ENCODE measurements at places on chromosomes 6 and 20. TPM values are rescaled to one million over a fixed set of nuclear protein-coding genes. Genes with fewer than 3 reads are reported as not detected.

DNA sequence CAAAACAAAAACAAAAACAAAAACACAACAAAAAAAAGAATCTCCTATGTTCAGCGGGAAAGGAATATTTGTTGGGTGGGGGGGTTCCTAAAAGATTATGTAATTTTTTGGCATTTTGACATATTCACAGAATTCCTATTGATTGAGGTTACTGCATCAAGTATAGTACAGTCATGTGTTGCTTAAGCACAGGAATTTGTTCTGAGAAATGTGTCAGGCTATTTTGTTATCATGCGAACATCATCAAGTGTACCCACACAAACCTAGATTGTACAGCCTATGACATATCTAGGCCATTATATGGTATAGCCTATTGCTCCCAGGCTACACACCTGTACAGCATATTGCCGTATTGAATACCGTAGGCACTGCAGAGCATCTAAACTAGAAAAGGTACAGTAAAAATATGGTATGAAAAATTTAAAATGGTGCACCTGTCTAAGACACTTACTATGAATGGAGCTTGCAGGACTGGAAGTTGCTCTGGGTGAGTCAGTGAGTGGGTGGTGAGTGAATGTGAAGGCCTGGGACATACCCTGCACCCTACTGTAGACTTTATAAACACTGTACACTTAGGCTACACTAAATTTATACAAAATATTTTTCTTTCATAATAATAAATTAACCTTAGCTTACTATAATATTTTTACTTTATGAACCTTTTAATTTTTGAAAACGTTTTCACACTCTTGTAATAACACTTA lies 110.6 kb downstream of the CDKAL1 start:
- no peak for DNase-seq

GRCh38 chr20:40966516-40967185 lies 62.0 kb upstream of the TOP1 start:
- no peak for DNase-seq

- DNase-seq = no peak
Measured at GRCh38 chr20:6698723-6699122, 68.8 kb upstream of the BMP2 start.

GRCh38 chr6:30883685-30884520 lies at the start of gene DDR1:
DDR1 (plus strand) TSS chr6:30884519; CDS start chr6:30888730, 4,211 bp downstream.
- DNase-seq = peak; percentile 81

DNA sequence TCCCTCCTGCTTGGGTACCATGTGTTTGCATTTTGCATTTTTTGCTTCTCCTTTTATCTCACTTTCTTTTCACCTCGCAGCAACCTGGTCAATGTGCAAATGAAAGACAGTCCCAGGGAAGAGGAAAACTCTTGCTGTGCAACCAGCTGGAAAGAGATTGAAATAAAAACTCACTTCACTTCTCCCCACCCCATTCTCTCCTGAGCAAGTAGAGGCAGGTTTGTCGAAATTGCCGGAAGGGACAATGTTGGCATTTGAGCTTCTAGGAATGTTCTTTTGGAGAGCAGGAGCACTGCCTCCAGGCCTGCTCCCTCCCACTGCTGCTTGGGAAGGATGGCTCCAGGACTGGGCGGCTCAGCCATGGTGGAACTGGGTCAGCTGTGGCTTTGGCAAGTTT lies 30.6 kb downstream of the KCNG1 start:
- DNase-seq = no peak

DNA sequence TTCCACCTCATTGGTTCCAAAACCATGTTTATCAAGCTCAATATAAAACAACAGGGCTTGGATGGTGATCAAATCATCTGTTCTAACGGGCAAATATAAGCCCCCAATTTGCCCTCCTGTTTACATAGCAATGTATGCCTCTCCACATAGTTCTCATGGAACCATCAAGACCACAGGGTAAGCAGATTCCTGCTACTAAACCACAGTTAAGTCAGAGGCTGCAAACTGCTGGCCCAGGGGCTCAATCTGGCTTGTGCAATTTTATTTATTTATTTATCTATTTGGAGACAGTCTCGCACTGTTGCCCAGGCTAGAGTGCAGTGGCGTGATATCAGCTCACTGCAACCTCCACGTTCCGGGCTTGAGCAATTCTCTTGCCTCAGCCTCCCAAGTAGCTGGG lies 18.9 kb upstream of the MTHFD1L start:
- DNase-seq = no peak

GRCh38 chr6:152184917-152185574 lies 377.6 kb downstream of the ESR1 start:
- DNase-seq = no peak

DNA sequence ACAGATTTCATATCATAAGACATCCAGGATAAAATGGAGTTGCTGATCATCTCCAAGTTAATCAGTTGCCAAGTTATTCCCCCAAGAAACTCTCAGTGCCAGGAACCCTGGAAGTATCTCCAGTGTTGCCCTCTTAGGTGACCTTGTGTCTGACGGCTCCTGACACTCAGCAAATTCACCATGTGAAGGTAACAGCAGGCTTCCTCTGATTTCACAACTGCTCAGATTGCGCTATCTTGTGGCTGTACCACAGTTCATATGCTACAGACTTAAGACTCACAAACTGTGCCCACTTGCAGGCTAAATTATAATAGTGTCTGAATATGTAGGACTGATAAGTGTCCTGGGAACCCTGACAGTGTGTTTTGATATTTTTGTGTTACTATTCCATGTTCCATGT lies 186.6 kb upstream of the OPRM1 start:
- no peak for DNase-seq

DNA sequence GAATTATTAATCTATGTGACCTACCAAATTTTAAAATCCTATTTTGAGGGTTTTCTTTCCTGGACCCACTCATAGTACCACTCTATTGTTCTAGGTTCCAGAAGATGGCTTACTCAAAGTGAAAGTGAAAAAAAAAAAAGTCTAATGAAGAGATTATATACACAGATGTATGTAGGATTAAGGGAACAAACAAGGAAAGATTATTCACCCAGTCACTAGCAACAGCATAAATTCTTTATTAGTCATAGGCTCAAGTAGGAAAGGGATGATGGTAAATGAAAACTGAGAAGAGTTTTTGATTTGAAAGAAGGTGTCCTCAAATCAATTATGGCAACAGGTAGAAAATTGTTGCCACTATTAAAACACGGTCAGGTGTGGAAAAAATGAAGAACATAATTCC lies 923.7 kb downstream of the TBC1D32 start:
- no peak for DNase-seq

GRCh38 chr6:118080547-118080946 lies 173.5 kb downstream of the SLC35F1 start:
- no peak for DNase-seq

GRCh38 chr6:145309842-145310535 lies 425.3 kb downstream of the EPM2A start:
- DNase-seq = no peak

- DNase-seq = no peak
Measured at GRCh38 chr6:12504325-12504966, 212.1 kb upstream of the PHACTR1 start.

- no peak for DNase-seq
Measured at GRCh38 chr20:47929368-47930115, 144.3 kb upstream of the SULF2 start.

DNA sequence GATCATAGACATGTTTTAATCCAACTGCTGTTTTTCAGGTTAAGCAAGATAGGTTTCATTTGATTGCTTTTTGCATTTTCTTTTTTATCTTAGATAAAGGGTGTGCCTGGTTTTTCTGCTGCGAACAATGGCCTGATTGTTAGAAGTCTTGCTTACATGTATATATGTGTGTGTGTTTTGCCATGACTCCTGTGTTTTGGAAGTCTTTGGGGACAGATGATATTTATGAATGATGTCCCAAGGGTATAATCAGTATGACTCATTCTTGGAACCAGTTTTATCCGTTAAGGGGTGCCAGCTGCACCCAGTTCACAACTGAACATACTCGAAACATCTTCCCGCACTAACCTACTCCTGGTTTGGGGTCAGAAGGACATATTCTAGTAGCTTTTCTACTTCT lies 230.1 kb upstream of the SUPT3H start:
- DNase-seq = no peak

GRCh38 chr6:90637320-90637719 lies 50.4 kb upstream of the MAP3K7 start:
- DNase-seq = no peak

DNA sequence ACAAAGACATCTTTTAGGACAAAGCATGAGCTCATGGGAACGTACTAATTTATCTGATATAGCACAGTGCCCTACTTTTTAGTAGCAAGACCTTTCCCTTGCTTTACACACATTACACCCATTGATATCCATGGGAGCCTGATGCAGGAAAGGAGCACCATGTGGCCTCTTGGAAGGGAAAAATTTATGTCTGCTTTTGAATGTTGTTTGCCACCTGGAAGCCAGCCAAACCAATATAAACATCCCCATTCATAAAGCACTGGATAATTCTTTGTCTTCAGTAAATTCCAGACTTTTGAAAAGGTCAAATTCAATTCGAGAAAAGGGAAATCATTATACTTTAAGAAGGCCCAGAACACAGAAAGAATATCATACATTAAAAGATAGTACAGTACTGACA lies 152.3 kb upstream of the BEND6 start:
- DNase-seq = no peak

DNA sequence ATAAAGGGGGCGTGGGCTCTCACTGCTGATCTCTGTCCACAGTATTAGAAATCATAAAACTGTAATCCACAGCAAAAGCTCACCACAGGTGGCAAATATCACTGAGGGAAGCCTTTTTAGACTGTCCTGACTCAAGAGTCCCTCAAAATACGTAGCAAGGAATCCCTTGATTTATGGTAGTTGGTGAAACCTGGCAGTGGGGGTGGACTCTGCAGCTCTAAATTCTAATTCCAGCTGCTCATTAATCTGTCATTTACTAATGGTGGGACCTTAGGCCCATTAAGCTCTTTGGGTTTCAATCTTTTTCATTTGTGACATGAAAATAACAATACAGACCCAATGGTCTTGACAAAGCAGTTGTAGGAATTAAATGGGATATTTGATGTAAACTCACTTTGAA lies 32.3 kb downstream of the GMDS start:
- no peak for DNase-seq

GRCh38 chr20:34232494-34233087 lies 8.6 kb upstream of the ASIP start:
- no peak for DNase-seq

DNA sequence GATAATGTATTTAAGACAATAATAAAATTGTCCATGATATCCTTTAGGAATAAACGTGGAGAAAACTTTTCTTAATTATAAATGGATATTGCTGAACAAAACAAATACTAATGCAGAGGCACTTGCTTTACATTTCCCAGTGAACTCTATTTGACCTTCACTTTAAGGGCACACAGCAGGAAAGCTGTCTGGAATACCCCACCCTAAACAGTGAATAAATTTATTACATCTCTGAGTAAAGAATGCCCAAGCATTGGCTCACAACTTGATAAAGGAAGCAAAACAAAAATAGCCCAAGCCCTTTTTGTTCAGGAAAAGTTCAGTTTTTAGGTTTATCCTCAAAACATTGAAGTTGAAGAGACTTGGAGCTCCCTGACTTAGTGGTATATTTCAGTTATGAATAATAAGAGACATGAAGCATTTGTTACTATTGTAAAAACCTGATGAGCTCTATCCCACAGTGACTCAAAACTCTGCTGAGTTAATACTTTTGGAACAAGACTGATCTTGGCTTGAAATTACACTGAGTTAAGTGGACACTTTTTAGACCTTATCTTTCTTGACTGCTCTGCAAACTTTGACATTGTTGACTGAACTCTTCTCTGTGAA lies 353.9 kb downstream of the BCKDHB start:
- no peak for DNase-seq

- no peak for DNase-seq
Measured at GRCh38 chr6:17218023-17218748, 63.0 kb upstream of the RBM24 start.

- DNase-seq = no peak
Measured at GRCh38 chr6:36040958-36041357, 13.3 kb downstream of the MAPK14 start.

- DNase-seq = no peak
Measured at GRCh38 chr6:126195625-126196236, 144.2 kb upstream of the CENPW start.

DNA sequence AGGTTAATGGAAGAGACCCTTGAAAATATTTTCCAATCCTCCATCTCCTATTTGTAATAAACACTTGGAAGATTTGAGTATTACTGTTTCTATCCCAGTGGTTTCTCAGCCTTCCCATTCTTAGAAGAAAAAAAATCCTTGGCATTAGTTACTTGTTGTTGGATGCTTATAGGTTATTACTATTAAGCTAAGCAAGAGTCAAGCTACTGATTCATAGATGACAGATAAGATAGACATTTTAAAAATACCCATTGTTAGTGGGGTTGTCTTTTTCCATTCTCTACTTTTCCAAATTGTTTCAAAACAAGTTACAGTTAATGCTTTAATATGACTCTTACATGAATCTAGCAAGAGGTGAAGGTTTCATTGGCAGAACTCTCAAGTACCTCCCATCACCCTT lies 158.5 kb downstream of the HIVEP2 start:
- DNase-seq = no peak

- no peak for DNase-seq
Measured at GRCh38 chr6:42434237-42434636, 17.5 kb downstream of the TRERF1 start.

GRCh38 chr20:63015662-63016361 lies 9.0 kb upstream of the BHLHE23 start:
- DNase-seq = peak; percentile 2

ALDH5A1 gene
- total RNA-seq = 27.6 TPM

NKX2-2 gene
- not detected for total RNA-seq

PEX3 gene
- 21.0 TPM for total RNA-seq

PPIL6 gene
- 3.9 TPM for total RNA-seq

CTAGE9 gene
- not detected for total RNA-seq

RNF144B gene
- total RNA-seq = 14.1 TPM

GNRH2 gene
- not detected for total RNA-seq

SSTR4 gene
- total RNA-seq = not detected

PHACTR1 gene
- total RNA-seq = 85.9 TPM

TRIM40 gene
- total RNA-seq = not detected

BIRC7 gene
- total RNA-seq = 0.27 TPM

SLC35D3 gene
- 0.08 TPM for total RNA-seq

LY6G5B gene
- total RNA-seq = 4.4 TPM

TMX4 gene
- total RNA-seq = 121 TPM

IMPG1 gene
- not detected for total RNA-seq

CLVS2 gene
- total RNA-seq = 0.05 TPM

Measured in left ventricle myocardium inferior (tissue), 1 donor.